ENCODE measurements at places on chromosomes 2 and 18.

DNA sequence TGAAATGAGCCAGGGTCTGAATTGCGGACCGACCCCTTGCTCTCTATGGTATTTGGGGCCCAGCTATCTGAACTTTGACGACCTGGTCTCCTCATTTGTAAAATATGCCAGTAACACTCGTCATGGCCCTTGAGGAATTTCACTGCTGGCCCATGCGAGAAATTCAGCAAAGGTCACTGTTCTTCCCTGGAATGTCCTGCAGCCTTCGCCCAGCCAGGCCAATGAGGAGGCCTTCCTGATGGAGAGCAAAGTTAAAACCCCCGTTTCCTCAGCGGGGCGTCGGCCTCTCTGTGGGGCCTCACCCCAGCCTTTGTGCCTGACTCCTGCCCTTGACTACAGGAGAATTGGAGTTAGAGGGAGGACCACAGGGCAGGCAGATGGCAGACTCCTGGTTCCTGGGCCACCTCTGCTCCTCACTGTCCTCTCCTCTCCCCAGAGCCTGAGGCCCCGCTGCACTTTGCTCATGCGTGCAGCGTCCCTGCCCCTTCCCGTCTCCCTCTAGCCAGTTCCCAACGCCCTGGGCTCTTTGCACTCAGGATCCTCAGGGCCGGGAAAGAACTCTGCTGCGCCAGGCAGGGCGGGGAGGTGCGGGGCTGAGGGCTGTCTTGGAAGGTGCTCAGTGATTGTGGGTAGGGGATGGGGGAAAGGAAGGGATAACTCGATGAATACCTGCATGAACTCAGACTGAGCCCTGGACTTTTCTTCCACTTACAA, 257.0 kb upstream of the RAB6C start:
- DNase-seq = no peak

GRCh38 chr18:8750954-8751415, 45.6 kb downstream of the MTCL1 start:
- DNase-seq = no peak

DNA sequence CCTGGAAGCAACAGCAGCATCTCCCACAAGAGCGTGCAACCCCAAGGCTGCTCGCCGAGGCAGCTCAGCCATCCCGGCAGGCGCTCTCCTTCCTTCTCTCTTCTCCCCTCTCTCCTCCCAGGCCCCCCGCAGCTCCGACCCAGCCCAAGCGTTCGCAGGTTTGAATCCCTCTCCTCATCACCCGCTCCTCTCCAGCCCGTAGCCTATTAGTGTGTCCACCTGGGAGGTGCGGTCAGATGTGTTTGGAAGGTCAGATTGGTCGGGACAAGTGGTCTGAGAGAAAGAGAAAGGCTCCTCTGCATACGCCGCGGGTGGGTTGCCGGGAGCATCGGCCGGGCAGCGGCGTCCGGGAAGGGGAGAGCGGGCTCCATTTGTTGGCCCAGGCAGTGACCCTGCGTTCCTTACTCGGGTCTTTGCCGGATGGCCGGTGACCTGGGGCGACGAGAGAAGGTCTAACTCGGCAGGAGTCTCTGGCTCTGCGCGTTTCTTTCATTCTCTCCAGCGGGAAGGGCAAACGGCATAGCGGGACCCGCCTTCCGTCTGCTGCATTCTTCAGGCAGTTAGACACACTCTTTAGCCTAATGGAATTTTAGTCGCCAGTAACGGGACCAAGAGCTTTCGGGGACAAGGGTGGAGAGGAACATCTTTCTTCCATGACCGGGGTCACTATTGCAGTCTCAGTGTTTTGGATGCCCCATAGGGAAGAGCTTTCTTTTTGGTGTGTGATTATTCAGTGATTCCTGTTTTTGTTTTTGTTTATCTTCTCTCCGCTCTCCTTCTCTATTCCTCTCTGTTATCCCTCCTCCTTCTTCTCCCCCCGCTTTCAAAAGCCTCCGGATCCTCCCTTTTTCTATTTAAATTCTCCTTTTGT, 1.1 kb upstream of the TMEFF2 start:
- no peak for DNase-seq

GRCh38 chr2:101064868-101065549, 62.9 kb downstream of the RPL31 start:
- no peak for DNase-seq

DNA sequence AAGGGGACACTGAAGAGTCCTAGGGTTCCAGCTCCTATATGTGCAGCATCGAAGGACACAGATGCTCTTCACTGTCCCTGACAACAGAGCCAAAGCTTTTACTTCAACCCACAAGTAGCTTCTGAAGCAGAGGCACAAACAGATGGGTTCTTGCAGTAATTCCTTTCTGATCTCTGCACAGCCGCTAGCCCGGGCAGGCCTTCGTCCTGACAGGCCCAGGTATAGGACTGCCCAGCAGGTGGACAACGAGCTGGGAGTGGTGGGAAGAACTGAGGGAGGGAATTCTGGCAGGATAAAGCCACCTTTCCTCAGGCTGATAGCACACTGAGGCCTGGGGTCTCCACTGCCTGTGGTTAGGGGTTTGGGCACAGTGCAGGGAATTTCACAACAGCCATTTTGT, 94.8 kb downstream of the RHOB start:
- DNase-seq = no peak

DNA sequence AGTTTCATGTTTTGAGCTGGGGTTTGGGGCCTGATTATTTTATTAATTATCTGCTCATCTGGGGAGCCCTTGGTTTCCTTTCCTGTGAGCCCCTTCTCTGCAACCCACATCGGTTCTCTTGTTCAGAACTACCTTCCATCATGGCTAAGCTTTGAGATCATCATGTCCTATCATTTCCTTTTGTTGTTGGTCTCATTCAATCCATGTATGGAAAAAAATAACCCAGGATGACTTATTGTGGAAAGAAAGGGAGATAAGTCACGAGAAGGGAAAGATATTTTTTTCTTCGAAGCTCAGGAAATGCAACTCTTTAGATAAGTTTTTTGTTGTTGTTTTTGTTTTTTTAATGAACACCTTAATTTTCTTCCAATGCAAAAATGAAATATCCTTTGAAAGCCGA, 43.7 kb downstream of the EHD3 start:
- no peak for DNase-seq

GRCh38 chr2:24707143-24707542, 86.0 kb downstream of the PTRHD1 start:
- DNase-seq = no peak

DNA sequence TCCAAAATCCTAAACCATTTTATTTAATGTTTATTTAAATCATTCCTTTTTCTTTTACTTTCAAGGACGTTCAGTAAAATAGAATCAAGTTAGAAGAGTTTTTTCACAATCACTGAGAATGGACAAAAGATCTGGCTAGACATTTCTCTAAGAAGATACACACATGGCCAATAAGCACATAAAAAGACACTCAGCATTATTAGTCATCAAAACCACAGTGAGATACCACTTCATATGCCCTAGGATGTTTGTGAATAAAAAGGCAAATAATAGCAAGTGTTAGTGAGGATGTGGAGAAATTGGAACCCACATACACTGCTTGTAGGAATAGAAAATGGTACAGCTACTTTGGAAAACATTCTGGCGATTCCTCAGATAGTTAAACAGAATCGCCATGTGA, 76.1 kb downstream of the RHBDD1 start:
- no peak for DNase-seq

- no peak for DNase-seq
Observed at GRCh38 chr2:47079515-47080412, 75.3 kb downstream of the STPG4 start.

DNA sequence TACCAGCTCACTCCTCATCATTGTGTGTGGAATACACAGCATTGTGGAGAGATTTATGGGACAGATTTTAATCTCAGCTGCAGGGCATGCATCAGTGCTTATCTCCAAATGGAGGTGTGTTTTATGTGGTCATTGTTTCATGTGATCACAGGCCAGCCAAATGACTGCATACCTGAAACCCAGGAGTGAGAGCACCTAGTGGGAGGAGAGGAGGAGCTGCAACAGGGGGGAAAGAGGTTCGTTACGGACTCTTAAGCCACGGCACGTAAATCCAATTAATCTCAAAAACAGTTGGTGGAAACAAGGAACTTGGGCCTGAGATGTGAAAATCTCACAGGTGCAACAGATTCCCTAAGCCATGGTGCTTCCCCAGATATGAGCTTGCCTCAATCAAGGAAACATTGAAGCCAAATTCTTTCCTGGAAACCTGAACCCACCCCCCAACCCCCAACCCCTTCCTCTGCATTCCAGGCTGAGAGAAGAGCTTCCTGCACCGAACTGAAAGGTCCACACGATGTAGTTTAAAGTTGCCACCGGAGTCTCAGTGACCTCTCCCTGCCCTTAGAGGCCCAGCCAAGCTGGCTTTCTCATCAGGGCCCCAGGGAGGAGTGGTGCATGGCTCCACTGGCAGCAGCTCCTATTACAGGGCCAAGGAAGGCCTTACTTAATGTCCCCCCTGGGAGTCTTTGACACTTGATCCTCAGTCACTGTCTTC, 167.4 kb downstream of the C1D start:
- DNase-seq = no peak

DNA sequence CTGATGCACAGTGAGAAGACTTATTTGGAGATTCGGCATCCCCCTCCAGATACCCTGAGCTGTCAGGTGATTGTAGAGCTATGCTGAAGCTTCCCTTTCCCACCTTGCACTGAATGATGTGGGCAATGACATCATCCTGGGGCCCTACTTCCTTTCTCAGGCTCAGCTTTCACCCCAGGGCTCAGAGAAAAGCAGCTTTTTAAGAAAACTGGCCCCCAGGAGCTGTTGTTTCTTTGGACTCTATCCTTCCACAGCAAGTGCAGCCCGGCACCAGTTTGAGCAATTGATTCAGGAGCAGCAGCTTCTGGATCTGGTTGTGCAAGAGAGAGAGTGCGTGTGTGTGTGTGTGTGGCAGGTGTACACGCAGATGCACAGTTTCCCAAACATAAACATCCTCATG, 251.3 kb downstream of the ANAPC1 start:
- no peak for DNase-seq

DNA sequence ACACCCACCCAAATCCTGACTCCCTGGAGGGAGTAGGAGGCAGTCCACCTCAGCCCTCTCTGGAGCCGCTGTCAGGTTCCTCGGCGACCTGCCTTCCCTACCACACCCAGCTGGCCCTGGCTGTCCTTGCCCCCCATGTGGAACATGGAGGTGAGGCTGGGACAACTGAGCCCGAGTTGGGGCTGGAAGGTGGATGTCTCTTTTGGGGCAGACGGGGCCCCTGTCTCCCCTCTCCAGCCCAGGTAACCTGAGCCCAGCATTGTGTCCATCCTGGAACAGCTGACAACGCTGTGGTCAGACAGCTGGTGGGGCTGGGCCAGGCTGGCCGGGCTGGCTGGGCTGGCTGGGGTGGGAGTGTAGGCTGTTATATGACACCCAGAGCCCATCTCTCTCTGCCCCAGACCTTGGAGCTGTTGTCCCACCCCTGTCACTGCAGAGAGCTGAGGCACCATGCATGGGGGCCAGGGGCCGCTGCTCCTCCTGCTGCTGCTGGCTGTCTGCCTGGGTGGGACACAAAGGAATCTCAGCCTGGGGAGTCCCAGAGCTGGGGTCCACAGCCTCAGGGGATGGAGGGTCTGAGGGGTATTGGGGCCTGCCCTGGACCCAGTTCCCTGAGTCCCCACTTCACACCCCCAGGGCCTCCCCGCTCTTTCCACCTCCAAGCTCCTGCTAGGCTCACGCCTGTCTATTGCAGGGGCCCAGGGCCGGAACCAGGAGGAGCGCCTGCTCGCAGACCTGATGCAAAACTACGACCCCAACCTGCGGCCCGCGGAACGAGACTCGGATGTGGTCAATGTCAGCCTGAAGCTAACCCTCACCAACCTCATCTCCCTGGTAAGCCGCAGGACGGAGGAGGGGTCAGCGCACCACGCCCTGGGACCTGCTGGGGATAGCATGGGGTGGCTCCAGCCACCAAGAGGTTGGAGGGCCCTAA, at the start of gene CHRNG:
Gene CHRNG (plus strand): TSS at position 395 of the 934 bp plus-strand sequence. CDS start 56 bp downstream, at position 451.
- no peak for DNase-seq

GRCh38 chr2:142920571-142920970, 43.1 kb downstream of the KYNU start:
- DNase-seq = no peak

DNA sequence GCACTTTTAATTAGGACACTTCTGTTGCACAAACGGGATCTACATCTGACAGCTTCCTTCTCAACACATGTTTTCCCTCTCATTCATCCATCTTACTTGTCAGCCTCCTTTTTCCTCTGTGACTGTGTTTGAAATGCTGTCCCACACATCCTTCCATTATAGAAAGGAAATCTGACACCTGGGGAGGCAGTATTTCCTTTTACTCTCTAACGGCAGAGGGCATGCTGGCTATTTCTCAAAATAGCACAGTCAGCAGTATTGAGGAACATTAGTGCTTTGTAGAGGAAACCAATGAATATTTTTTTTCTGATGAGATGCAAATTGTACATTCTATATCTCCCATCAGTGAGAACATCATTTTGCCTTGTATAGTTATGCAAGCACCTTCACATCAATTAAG, 668.7 kb downstream of the SLC4A3 start:
- no peak for DNase-seq

- no peak for DNase-seq
Observed at GRCh38 chr2:99481527-99481926, 8.3 kb downstream of the REV1 start.

- no peak for DNase-seq
Observed at GRCh38 chr2:204486805-204487204, 58.5 kb upstream of the PARD3B start.
